Gastroesophageal sphincter (tissue), 4 donors: ENCODE measurements at places on chromosomes 3 and 15. TPM values are rescaled to one million over a fixed set of nuclear protein-coding genes. Genes with fewer than 3 reads are reported as not detected.

DNA sequence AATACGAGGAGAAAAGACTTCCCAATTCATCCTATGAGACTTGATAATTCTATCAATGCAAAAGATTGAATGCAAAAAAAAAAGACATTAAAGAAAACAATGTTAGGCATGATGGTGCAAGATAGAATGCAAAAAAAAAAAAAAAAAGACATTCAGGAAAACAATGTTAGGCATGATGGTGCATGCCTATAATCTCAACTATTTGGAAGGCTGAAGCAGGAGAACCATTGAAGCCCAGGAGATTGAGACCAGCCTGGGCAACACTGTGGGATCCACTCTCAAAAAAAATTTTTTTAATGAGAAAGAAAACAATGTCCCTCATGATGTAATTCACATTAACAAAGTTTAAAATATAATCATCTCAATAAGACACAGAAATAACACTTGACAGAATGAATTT is 75.9 kb downstream of the MYO9A start:
- H3K27ac ChIP-seq = no peak overlapping the region
- ATAC-seq = no peak
- no peaks in the 10 kb centered on the region for H3K4me1 ChIP-seq
- H3K36me3 ChIP-seq = peaks cover 16% of the 10 kb centered on the region

DNA sequence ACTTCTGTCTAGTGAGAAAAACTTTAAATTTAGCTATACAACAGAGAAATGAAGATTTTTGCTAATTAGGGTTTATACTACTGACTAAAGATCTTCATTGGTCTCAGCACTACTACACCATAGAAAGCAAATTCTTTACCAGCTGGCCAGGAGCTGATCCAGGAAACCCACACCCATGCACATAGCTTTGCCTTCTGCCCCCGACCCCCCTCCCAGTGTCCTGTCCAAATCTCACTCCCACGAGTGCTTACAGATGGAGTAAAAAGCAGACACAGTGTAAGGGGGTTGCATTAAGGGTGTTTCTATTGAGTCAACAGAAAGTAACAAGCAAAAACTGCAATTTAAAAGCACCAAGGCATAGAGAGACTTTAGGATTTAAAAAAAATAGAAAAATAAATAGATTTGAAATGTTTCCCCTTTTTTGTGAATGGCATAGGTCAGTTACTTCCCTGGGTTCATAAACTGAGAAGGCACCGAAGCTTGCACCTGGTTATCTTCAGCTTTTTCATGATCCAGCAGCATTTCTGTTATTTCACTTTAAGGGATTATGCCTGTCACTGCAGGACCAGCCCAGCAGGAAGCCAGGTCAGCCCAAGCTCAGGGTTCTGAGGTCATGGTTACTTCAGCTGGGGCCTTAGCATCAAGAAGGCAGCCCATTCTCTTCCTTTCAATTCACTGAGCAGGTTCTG is 124.3 kb downstream of the CTNNB1 start:
- no peak for ATAC-seq
- H3K36me3 ChIP-seq = no peaks in the 10 kb centered on the region
- H3K27ac ChIP-seq = no peak overlapping the region

GRCh38 chr3:186839874-186840641 is 2.5 kb upstream of the ADIPOQ start:
- no peak overlapping the region for H3K27ac ChIP-seq
- H3K4me3 ChIP-seq = no peak overlapping the region

DNA sequence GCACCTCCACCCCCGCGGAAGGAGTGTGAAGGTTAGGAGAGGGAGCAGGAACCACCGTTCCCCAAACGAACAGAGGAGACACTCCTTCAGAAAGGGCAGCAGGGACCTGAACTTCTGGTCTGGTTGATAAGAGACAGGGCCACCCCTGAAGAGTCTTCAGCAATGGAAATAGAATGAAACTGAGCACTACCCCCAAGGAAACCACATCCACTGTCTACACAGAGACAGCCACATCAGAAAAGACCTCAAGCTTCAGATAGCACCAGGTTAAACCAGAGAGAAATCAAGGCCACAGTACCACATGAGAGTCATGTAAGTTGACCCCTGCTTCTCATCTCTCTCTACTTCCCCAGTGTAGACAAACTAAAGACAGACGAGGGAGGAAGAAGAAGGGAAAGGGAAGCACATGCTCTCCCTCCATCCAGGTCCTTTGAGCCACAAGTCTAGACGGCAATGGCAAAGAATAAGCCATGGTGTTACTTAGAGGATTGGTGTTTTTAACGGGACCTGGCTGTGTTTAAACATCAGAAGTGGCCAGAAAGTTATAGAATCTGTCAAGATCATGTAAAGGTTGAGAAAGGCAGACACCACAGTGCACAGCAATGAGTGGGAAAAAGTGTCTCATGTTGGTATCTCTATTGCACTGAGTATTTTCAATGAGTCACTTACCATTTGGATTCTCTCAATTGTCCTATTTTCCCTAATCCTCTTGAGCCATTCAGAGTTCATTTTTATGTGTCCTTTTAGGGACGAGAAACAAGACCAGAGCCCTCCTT is 31.4 kb upstream of the CTNNB1 start:
- no peak overlapping the region for H3K27ac ChIP-seq
- H3K27me3 ChIP-seq = no peaks in the 10 kb centered on the region
- no peak overlapping the region for H3K4me3 ChIP-seq
- H3K36me3 ChIP-seq = no peaks in the 10 kb centered on the region
- no peaks in the 10 kb centered on the region for H3K4me1 ChIP-seq
- ATAC-seq = no peak

DNA sequence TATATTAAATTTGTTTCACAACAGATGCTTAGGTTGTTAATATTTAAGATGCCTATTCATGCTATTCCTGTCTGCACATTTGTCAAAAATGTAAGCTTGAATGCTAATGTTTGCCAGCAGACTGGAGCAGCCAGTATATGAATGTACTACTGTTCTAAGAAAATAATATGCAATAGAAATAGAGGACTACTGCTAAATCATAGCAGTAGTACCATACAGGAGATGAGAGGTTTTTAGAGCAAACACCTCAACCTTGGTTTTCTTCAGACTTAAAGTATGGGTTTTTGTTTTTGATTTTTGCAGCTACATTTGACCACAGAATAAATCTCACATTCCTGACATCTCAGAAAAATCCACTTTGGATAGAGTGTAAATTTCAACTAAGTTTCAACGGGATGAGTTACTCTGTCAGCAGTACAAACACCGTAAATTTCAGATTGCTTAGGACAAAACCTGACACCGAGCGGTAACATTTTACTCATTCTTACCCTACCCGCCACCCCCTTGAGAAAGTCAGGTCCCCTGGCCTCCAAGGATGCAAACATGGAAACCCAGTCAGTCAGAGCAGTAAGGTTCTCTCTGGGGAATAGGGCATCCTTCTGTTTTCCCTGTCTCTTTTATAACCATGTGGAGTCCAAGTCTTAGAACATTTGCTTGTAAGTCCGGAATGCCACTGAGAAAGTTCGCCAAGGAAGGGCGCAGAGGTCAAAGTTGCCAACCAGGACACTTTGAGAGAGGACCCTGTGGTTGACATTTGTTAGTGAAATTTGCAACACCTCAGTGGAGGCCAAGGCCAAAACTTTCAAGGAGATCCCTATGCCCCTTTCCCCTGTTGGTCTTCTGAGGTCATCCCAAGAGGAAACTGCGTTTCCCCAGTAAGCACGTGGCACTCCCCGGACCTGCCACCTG is 17.9 kb upstream of the SATB1 start:
- ATAC-seq = no peak
- H3K27ac ChIP-seq = no peak overlapping the region
- H3K4me1 ChIP-seq = peaks cover 3% of the 10 kb centered on the region

DNA sequence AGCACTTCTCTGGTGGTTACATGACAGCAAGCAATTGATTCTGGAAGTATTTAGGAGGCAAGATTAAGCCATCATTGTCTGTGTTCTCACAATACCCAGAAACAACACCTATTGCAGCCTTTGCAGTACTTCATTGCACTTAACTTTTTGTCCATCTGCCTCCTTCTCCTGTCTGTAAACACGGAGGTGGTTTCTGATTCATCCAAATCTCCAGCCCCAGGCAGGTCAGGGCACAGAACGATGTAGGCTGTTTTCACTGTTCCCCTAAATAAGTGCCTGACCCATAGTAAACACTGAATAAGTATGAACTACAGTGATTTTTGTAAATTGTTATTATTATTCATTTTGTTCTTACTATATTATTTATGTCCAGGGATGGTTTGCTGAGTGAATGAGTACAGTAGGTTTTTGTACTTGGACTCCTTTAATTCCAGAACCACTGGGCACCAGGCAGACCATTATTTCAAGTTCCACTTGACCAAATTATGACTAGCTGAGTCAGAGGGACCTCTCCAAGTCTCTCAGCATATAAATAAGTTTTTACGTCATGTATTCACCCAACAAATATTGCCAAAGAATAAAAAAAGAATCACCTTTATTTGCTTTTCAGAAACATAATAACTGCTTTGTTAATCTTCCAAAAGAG is 283.3 kb upstream of the TRIM42 start:
- H3K27ac ChIP-seq = no peak overlapping the region
- H3K4me1 ChIP-seq = no peaks in the 10 kb centered on the region
- no peak overlapping the region for H3K4me3 ChIP-seq

- H3K36me3 ChIP-seq = peaks cover 80% of the 10 kb centered on the region
- H3K4me3 ChIP-seq = no peak overlapping the region
- H3K4me1 ChIP-seq = no peaks in the 10 kb centered on the region
- no peak for ATAC-seq
These were observed 19.8 kb downstream of the TUBGCP4 start for GRCh38 chr15:43390723-43391122.

DNA sequence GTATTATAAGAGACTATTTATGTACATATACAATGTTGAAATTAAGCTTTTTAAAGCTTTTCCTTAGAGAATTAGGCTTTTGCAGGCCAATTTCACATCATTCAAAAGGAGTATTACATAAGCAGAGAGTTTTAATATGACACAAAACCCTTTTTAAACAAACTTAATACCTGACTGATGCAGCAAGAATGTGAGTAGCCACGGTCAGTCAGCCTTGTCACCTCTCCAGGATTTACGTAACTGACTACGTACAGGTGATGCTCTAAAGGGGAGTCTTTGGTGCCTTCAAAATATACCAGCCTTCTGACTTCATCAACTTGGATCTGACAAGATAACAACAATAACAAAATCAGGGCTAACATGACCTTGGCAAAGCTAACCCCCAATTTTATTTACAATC is 44.2 kb upstream of the IGDCC4 start:
- ATAC-seq = no peak
- no peak overlapping the region for H3K4me3 ChIP-seq
- H3K36me3 ChIP-seq = peaks cover 99% of the 10 kb centered on the region
- no peaks in the 10 kb centered on the region for H3K27me3 ChIP-seq
- no peak overlapping the region for H3K27ac ChIP-seq

GRCh38 chr3:38573556-38573955 is 75.9 kb downstream of the SCN5A start:
- H3K36me3 ChIP-seq = no peaks in the 10 kb centered on the region
- no peaks in the 10 kb centered on the region for H3K4me1 ChIP-seq
- H3K4me3 ChIP-seq = no peak overlapping the region
- H3K27me3 ChIP-seq = peaks cover 3% of the 10 kb centered on the region

GRCh38 chr15:69661446-69661845 is 208.8 kb downstream of the RPLP1 start:
- no peak overlapping the region for H3K4me3 ChIP-seq
- H3K27me3 ChIP-seq = peaks cover 87% of the 10 kb centered on the region
- no peaks in the 10 kb centered on the region for H3K36me3 ChIP-seq
- ATAC-seq = no peak
- no peaks in the 10 kb centered on the region for H3K4me1 ChIP-seq
- no peak overlapping the region for H3K27ac ChIP-seq

DNA sequence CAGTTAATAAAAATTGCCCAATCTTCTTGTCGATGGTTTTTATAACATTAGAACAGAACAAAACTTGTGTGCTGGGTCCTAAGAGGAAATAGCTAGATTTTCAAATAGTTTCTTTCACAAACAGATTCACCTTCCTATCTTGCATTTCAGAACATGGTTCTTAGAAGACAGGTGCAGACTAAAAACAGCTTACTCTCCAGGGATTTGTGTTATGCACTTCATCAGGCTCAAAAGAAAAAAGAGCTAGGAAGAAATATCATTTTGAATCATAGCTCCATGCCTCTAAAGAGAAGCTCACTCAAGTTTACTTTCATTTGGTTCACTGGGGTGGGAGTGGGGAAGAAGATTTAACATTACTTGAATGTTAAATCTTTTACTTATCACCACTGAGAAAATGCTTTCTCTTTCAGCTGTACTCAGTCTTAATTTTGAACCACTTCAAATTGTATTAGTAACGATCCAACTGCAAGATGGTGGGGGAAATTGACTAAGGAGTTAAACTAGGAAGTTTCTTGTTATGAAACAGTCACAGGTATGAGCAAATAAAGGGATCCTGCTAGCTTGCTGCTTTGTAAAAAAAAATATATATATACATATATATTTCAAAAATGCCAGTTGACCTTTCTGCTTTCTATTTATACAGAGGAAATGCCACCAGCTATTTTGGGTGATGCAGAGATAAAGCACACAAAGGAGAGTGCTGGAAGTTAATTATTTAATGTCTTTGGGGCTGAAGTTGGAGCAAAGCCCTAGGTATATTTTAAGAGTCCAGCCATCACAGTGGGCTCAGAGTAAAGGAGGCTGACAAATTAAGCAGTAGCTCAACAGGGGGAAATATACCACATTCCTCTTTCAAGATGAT is 28.3 kb upstream of the NUDT16 start:
- no peaks in the 10 kb centered on the region for H3K36me3 ChIP-seq
- H3K4me3 ChIP-seq = no peak overlapping the region
- ATAC-seq = no peak
- H3K4me1 ChIP-seq = no peaks in the 10 kb centered on the region
- H3K27me3 ChIP-seq = no peaks in the 10 kb centered on the region

- no peak overlapping the region for H3K4me3 ChIP-seq
- H3K27me3 ChIP-seq = no peaks in the 10 kb centered on the region
- no peak overlapping the region for H3K27ac ChIP-seq
- H3K4me1 ChIP-seq = no peaks in the 10 kb centered on the region
- ATAC-seq = no peak
These were observed 1.4 kb downstream of the TMC3 start for GRCh38 chr15:81372575-81372974.

GRCh38 chr15:48289628-48290027 is 41.6 kb upstream of the DUT start:
- no peak for ATAC-seq
- peaks cover 11% of the 10 kb centered on the region for H3K4me1 ChIP-seq
- no peak overlapping the region for H3K27ac ChIP-seq
- H3K27me3 ChIP-seq = no peaks in the 10 kb centered on the region
- H3K4me3 ChIP-seq = no peak overlapping the region

Gene TBC1D2B
- total RNA-seq = 49.6 TPM

Gene ZNF662
- 18.2 TPM for total RNA-seq

Gene MUC20
- 4.6 TPM for total RNA-seq

Gene CHRD
- 16.9 TPM for total RNA-seq

Gene NR2E3
- not detected for total RNA-seq

Gene CAMP
- not detected for total RNA-seq

Gene TMEM266
- not detected for total RNA-seq

Gene WNT7A
- total RNA-seq = 0.77 TPM

Gene DUOX1
- total RNA-seq = 1.5 TPM

Gene GJD2
- total RNA-seq = not detected

Gene PPM1L
- total RNA-seq = 72.4 TPM

Gene MST1R
- total RNA-seq = 1.2 TPM

Gene EIF2B5
- 48.9 TPM for total RNA-seq

Gene VPS18
- total RNA-seq = 28.1 TPM
